ENCODE measurements at places on chromosomes 1 and 21.

DNA sequence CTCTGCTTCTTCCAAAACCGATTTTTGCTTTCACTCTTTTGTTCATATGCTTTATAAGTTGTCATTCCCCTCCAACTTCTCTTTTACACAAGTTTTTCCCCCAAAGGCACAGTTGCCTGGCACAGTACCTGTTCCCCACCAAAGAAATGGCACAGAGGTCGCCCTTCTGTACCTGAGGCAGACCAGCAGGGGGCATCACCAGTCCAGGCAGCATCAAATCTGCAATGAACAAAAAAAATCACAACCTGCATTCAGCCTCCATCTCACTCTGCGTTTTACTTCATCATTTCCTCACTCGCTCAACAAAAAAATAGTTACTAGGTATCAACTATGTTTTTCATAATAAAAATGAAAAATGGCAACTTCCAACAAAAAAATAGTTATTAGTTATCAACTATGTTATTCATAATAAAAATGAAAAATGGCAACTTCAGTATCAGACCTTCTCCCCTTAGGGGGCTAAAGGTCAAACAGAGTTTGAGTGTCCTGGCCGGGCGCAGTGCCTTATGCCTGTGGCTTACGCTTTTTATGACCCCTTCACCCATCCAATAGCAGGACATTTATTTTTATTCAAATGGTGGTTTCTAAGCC lies 4.1 kb downstream of the EIF2D start:
- DNase-seq, result peak; percentile 5

DNA sequence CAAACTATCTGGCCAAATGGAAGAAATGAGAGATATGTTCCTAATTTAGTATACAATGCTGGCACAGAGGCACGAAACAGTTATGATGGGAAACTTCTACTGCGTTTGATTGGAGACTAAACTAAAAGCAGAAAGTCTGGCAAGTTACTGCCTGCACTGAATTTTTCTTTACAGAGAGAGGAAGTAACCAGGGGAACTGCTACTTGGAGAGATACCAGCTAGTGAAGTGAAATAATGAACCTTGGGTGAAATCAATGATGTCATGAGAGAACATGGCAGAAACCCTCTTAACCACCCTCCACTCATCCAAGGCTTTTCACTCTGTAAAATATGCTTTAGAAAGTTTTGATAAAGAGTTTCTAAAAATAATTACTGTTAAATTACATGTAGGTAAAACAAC lies 29.3 kb downstream of the NIBAN1 start:
- DNase-seq, result peak; percentile 15

DNA sequence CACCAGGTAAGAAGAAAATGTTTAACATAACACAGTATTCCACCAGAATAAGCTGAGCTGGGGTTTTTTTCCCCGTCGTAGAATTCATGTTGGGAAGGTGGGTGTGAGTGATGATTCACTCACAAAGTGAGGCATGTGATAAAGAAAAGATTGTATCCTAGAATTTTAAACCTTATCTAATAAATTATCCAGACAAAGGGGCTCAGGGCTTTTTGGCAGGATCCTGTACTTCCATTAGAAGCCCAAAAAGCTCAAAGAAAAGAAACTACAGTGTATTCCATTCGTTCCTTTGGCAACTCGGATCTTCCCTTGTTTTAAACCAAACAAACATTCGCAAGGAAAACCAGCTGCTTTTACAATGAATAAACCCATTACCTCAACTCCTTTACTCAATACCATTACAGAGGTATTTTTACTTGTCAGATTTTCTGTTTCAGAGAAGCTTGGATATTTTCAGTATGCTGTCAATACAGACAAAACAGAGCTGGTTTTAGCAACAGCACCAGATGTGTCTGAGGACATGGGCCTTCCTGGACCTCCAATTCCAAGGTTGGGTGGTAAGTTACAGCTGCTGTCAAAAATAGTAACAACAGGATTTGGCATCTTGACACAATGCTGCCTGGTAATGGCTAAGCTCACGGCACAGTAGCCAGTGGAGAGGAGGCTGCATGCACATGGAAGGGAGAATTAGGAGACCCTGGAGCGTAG lies 159.9 kb upstream of the RUNX1 start:
- DNase-seq, result peak; percentile 66

DNA sequence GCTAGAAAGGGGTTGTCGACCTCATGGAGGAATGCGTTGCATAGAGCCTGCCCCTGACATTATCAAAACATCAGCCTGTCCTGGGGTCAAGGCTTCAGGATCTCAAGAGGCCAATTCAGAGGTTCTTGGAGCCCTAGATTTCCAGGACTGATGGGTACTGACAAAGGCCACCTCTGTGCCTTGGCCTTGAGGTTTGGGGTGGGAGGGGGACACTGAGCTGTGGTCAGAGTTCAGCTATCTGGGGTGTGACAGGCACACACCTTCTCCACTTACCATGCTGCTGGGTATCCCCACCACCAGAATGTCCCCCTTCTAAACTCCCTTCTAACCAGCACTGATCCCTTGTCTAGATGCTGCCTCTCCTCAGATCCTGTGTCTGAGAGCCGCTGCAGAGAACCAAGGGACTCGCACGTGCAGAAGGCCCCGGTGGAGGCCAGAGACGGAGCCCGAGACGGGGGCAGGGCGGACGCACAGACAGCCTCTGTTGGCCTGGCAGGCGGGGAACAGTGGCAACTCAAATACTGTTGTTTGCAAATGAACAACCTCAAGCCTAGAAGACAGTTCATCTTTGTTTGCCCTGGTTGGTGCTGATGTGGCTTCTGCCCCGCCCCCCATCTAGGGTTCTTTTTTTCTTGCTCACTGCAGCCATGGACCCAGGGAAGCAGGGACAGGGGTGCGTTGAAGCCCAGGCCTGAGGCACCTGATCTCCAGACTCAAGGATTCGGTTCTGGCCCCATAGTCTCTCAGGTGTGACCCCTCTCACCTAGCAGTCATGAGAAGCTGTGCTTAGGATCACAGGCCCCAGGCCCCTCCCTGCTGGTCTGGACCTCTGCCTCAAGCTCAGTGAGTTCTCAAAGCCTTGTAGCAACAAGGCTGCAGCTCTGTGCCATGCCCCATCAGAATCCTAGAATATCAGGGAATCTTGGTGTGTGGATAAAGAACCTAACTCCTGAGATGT lies 28.1 kb upstream of the CSF1 start:
- no peak for DNase-seq

DNA sequence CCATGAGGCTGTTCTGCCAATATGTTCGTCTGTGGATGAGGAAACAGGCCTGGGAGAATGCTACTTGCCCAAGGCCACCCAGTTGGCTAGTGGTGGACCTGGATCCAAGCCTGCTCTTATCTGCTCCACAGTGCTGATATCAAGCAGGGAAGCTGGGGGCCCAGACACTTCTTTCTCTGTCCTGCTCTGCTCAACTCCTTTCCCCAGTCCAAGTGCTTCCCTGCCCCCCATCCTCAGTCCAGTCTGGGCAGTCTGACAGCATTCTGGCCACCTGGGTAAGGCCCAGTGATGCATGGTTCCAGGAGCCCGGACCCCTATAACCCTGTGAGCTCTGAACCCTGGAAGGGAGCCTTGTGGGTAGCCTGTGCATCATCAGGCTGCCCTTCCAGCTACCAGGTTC lies 4.2 kb upstream of the PAQR7 start:
- DNase-seq, result no peak

DNA sequence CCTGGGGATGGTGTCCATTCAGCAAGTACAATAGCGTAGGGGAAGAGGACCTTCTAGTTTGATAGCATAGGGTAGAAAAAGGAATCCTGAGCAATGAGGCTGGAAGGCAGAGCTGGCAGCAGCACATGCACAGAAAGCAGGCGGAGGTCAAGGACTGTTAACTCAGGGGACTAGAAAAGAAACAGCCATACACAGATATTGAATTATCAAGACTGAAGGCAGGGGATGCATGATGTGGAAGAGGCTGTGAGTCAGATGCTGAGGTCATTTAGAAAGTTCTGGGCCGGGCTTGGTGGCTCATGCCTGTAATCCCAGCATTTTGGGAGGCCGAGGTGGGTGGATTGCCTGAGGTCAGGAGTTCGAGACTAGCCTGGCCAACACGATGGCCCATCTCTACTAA lies 65.6 kb downstream of the OPTC start:
- DNase-seq, result peak; percentile 74

DNA sequence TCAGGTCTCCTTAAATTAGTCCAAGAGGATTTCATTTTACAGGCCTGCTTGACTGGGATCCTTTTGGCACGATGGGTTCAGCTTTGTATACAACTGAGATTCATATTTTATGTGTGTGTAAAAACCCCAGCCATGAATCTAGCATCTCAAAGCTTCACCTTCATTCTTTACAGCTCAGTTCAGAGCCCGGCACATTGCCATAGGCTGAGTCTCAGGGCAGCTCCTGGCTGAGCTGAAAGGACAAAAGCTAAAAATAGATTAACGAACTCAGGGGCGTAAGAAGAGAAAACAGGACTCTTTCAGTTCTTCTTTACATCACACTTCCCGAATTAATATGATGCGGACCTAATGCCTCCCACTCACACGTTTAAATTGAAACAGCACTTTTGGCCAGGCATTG lies 262.8 kb upstream of the PBX1 start:
- DNase-seq, result no peak

DNA sequence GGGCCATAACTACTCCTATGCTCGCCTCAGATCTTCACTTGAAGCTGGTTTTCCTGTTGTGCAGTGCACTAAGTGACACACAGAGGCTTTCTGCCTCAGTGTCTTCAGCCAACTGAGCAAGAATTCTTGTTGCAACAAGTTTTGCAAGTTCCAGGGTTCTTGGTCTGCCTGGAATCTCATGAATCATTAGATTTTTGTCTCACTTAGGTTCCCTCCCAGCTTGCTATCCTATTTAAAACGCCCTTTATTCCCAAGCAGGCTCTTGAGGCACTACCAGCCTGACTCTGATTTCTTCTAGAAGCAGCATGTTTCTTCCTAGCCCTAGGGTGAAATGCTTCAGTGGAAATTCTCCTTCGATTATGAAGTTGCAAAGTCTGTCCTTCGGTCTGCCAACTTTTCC lies 158.8 kb downstream of the C1orf21 start:
- DNase-seq, result no peak

DNA sequence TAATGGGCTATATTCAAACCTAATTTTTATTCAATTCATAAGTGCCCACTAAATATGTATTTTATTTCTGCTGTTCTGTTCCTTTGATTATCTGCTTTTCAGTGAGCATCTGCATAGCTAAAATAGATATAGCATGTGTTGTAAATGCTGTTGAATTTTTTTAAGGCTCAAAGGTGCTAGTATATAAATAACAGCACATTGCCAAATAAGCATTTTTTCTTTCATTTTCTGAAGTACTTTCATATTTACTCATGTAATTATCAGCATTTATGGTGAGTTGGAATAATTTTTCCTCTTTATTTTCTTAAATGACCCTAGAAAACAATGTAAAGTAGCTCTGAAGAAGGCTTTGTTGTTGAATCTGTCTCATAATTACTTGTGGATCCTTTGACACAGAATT lies 69.6 kb upstream of the B3GALT2 start:
- DNase-seq, result no peak

GRCh38 chr1:109327285-109327684 lies 20.5 kb upstream of the MYBPHL start:
- no peak for DNase-seq

- no peak for DNase-seq
These were observed 622 bp upstream of the IL6R start for GRCh38 chr1:154404511-154404931.

DNA sequence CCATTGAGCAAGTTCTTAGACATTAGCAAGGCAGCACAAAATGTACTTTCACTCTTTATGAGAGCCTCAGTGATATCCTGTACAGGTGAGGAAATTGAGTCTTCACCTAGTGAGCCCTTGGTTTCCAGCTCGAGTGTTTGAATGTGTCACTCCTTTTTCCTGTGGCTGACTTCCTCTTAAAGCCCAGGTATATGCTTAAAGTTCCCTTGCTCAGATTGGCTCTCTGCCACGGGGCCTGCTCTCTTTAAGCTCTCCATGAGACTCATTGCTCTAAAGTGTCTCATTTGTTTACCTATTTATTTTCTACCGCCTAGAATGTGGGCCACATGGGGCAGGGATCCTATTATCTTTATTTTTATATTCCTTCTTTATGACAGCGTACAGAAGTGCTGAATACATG lies 324.9 kb downstream of the SIPA1L2 start:
- no peak for DNase-seq

DNA sequence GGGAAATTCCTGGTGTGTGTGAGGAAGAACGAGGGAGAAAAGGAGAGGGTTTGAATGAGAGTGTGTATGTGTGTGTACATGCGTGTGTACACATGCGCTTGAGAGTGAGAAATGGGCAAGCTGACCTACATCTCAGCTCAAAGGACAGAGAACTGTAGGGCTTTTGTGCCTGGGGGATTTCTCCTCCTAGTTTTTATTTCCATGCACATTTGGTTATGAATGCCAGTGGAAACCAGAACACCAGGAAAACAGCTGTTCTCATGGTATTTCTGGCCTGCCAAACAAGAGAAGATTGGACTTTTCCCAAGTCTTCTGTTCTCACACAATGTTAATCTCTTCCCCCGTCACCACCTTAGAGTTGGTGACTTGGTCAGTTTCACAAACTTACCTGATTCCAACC lies 45.2 kb downstream of the SLC44A3 start:
- peak; percentile 20 for DNase-seq

GRCh38 chr1:200275415-200275814 lies 134.4 kb downstream of the ZNF281 start:
- no peak for DNase-seq

DNA sequence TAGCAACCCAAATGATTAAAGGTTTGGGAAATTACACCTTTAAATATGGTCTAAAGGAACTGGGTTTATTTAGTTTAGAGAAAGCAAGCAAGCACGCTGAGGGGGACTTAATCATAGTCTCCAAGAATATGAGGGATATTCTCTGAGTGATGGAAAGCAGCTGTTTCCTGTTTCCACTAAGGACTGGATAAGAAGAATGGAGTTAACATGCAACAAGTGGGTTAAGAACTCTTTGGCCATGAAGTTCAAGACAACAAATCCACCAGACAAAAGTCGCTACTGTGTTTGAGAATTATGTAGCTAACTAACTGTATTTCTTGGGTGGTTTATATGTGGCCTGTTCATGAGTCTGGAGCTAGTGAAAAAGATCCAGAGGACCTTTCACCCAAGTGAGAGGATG lies 85.7 kb downstream of the TGFB2 start:
- DNase-seq, result no peak

DNA sequence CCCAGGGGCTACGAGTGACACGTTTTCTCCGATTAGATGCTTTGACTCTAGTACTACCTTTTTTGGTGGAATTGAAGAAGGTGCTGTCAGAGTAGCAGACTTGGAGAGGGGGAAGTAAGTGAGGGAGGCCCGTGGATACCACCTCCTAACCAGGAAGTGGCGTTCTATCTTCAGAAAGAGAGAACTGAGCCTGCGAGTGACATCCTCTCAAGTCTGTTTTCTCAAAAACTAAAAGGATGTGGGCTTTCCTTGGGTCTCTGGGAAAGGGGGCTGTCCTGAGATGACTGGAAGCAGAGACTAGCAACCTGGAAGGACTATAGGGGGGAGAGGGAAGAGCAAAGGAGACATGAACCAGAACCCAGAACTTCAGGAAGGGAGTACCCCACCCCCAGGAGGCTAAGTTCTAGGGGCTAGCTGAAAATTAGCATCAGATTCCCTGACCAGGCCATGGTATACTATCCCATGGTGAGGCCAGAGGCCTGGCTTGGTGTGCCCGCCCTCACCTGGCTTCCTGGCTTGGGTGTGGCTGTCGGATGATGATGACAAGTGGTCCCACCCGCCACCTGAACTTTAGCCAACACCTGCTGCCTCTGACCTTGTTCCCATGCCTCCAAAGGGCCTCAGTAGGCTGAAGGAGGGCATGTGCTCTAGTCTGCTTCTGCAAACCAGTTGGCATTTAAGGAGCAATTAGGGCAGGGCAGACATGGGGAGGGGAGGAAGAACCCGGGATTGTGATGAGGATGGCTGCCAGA lies 49.1 kb downstream of the ATP2B4 start:
- DNase-seq, result no peak

GRCh38 chr1:172972258-172972657 lies 78.5 kb downstream of the TNFSF18 start:
- DNase-seq, result no peak
